ENCODE measurements at places on chromosomes 16 and 17.

GRCh38 chr17:61753696-61754095 is 109.6 kb downstream of the BRIP1 start:
- no peak for DNase-seq

DNA sequence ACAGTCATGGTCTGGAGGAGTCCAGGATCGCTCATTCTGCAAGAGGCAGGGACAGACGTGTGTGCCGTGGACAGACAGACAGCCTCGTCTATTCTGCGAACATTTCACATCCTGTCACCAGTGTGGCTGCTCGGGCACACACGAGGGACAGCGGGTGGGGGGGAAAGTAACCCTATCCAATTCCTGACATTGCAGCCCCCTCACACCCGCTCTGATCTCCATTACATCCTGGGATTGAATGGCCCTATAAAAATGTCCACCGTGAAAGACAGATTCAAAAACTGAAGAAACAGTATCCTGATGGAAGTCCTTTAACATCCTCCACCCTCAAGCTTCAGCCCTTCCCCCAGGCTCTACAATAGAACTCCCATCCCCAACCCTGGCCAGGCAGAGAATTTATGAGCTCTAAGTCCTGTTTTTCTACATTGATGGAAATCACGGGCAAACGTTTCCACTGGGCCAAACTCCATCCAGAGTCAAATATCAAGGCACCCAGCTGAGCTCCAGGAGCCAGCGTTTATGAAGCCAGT is 39.4 kb downstream of the HS3ST3A1 start:
- DNase-seq = no peak

GRCh38 chr16:50509521-50510341 is 38.5 kb upstream of the NKD1 start:
- no peak for DNase-seq

DNA sequence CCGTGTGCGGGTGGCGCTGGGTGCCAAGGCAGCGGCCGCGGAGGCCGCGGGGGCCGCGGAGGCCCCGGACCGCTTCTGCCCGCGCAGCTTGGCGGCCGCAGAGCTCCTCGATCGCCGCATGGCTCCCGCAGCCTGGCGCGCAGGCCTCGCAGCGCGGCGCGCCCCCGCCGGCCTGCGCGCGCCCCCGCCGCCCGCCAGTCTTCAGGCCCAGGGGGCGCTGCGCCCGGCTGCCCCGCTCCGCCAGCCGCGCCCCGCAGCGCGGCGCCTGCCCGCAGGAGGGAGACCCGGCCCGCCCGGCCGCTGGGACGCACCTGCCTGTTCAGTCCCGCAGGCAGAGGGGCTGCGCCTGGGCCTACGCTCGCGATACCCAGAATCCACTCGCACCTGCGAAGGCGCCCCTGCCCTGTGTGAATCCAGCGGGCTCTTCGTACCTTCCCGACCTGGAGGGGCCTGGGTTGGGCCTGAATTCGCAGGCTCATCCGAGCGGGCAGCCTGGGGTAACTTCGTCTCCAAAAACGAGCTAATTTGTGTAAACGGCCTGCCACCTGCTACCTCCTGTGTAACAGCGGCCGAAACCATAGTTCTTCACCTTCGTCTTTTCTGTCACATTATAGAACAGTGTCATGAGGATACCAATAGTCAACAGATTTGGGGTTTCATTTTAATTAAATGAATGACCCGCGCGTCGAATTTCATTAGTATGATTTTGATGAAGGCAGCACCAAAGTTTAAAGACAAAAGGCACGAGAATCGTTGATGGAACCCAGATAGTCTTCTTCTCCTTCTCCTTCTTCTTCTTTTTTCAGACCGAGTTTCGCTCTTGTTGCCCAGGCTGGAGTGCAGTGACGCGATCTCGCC is at the start of gene CENPV:
CENPV (minus strand) TSS at position 153 of the 858 bp plus-strand sequence; CDS start at position 120, 33 bp downstream.
- no peak for DNase-seq

DNA sequence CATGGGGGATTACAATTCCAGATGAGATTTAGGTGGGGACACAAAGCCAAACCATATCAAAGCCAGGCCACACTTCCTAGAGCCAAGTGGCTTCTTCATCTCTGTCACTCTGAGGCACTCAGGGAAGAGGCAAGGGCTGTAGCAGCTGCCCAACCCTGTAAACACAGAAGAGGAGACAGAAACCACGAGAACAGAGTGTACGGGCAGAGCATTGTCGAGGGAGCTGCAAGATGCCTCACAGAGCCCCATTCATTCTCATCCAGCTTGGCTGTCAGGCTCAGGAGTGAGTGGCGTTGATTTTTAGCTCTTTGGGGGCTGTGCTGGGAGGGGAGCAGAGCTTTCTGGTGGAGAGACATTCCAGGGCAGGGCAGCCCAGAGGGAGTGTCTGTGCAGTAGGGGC is 117.2 kb upstream of the SALL1 start:
- DNase-seq = no peak

DNA sequence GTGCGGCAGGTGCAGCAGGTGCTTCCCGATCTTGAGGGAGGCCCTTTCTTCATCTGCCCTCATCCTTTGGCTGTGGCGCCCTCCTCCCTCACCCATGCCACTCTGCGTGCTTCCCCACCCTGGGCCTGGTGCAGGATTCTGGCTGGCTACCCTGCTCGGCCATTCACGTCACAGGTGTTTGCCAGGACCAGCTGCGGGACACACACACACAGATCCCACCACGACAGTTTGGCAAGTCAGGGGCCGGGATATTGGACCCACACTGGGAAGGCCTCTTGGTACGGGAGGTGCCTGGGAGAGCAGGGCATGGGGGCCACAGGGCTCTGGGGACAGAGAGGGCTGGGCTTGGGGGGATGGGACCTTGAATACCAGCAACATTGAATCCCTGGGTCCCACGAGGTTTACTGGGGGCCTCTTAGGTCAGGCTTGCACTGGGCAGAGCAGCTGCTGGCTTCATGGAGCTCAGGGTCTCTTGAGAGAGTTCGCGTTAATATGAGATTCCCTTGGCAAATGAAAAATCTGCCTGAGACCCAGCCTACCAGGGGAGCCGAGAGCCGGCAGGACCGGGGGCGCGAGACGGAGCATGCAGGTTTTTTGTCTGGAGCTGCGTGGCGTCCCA is 15.1 kb downstream of the ADCY7 start:
- no peak for DNase-seq

GRCh38 chr17:61410141-61411010 is 10.7 kb downstream of the TBX2 start:
- DNase-seq = no peak

DNA sequence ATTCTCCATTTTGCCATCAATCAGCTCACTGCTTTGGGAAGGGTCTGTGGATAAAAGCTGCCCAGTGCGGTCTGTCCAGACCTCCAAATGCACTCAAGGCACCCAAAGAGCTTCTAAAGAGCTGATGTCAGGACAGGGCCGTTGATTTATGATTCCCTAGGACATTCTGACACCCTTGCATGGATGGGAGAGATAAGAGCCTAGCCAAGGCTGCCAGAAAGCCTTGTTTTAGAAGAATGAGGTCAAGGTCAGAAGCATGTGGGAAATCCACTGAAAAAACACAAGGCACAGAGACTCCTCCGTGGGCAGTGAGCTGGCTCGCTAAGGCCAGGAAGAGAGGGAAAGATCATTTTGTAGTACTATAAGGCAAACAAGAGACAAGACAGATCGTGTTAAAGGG is 214.0 kb downstream of the CDH11 start:
- DNase-seq = no peak

DNA sequence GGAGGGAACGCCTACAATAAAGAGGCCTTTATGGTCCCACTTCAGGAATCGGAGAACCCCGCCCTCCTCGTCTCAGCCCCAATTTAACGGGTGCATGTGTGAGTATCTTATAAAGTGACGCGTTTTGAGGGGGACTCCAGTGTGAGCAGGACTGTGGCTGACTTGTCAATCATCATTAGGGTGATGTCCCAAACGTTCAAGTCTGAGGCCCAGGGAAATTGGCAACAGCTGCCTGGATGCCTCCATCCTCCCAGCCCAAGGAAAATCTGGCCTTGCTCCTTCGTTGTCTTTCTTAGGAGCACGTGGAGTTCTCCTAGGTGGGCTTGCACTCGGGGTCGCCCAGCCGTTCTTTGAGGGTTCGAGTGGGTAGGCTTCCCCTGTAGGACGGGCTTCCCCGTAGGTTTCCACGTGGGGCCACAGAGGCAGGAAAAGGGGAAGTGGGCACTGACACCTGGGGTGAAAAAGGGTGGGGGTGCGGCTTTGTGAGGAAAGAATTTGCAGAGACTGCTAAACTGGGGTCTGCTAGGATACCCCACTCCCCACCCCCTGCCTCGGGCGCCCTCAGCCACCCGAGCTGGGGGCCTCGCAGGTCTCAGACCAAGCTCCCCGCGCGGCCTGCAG is 561 bp upstream of the HERPUD1 start:
- DNase-seq = no peak

- no peak for DNase-seq
These were observed 5.4 kb upstream of the KRT12 start for GRCh38 chr17:40872416-40872815.

- DNase-seq = no peak
These were observed 27.4 kb downstream of the TMEM132E start for GRCh38 chr17:34606763-34607162.

GRCh38 chr16:29791845-29792807 is 1.6 kb downstream of the KIF22 start:
- DNase-seq = no peak

GRCh38 chr16:49681217-49681883 is 174.6 kb downstream of the ZNF423 start:
- no peak for DNase-seq

GRCh38 chr17:50155115-50155819 is 4.8 kb upstream of the PPP1R9B start:
- DNase-seq = no peak

DNA sequence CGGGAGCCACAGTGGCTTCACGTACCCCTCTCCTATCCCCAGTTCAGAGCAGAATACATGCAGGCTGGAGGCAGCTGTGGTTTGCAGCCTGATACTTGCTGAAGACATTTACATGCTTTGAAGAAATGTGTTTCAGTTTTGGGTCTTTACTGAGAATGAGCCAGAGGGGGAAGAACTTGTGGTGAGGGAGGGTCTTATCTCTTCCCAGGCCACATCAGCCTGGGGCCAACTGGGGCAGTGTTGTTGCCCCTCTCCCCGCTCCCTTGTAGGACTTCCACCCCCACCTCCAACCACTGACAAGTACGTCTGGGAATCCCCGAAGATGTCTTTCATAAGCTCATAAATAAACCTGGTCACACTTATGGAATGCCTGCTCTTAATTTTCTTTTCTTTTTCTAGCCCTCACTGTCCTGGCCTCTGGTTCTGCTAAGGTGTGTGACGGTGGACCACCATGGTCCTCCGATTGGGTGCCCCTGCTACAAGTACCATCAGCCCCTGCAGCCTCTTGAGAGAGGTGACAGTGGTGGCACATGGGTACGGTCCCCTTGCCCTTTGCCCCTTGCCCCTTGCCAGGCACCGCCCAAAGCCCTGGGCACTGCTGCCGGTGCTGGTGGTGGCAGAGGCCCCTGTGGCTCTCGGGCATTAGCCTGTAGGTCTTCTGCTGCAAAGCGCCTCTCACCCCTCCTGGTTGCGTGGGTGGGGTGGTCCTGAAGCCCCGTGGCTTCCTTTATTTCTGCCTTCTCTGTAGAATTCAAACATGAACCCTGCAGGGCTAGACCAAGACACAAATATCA is 144.8 kb upstream of the RPH3AL start:
- DNase-seq = no peak

- DNase-seq = no peak
These were observed 3.6 kb upstream of the MEOX1 start for GRCh38 chr17:43665084-43665936.

- no peak for DNase-seq
These were observed 217.8 kb downstream of the ZNF423 start for GRCh38 chr16:49637933-49638672.

DNA sequence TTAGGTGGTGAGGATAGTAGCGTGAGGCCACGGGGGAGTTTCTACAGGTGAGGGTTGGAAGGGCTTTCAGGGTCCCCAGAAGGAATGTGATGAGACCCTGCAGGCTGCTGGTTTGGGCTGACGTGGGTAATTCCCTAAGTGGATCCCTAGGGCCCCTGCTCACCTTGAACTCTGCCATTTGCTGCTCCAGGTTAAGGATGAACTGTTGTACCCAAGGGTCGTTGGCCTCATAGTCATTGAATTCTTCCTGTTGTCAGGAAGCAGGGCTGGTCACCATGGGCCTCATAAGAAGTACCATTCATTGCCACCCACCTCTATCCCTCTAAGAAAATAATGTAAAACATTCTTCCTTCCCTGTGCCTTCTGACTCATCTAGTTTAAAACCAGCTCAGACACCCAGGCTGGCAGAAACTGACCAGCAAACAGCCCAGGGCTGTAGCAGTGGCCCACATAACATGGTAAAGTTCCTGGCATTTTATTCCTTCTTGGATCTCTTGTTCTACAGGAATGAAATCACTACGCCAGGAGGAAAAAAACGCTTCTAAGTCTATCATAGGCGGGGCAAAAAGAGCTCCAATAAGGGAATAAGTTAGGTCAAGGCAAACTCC is 27.6 kb downstream of the FCSK start:
- no peak for DNase-seq

DNA sequence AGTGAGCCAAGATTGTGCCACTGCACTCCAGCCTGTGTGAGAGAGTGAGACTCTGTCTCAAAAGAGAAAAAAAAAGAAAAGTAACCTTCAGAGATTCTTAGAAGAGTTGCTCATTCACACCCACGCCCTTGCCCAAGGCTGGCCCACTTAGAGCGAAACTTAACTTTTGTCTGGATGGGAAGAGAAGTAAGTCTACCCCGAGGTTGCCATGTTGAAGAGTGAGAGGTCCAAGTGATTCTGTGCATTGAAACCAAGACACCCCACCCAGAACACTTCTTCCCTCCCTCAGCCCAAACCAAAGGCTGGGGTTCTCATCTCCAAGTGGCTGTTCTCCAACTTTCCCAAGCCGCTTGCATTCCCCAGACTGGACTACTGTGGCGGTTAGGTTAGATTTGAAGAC is 2.4 kb upstream of the CISD3 start:
- DNase-seq = no peak

GRCh38 chr17:82892899-82893565 is 53.2 kb upstream of the ZNF750 start:
- DNase-seq = no peak

DNA sequence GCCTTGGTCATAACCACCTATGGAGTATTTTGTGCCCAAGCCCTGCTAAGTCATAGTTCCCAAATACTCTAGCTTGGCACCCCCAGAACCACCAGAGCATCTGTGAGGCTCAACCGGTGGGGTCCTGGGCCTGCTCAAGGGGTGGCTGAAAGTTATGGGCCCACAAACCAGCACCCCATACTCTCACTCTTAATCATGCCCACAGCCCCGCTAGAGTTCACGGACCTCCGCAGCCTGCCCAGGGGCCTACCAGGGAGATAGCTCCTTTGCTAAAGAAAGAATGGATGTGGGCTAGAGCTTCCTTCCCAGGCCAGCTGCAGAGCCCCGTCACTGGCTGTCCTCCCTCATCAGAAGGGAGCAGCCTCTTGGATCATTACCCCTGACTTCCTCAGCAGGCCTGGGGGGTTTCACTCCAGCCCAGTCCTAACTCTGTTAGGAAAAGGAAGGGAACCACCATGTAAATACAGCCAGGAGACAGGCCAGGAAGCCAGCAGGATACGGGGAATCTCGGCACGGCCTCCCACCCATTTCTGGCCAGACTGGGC is 1.4 kb downstream of the GIT1 start:
- no peak for DNase-seq

GRCh38 chr16:49857423-49858181 is 1.7 kb upstream of the ZNF423 start:
- no peak for DNase-seq

Data from SIG-M5 (cell line).